NCI-H1417 treated with DMSO at 0.1 percent for 48 hours (cell line): ENCODE measurements at places on chromosomes 16 and 17.

DNA sequence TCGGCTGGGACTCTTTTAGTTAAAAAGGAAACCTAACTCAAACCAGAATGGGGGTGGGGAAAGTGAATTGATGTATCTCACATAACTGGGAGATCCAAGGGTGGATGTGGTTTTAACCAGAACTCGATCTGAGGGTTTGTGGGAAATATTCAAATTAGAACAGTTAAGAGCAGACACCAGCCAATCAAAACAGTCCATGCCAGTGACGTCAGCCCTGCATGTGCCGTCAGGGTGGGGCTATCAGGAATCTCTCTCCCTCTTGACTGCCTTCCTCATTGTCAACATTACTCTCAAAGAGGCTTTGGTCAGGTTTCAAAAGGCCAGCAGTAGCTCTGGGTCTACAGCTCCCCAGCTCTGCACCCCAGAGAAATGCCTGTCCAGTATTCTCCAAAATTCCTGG lies 94.2 kb upstream of the HSBP1 start:
- no peak for DNase-seq

DNA sequence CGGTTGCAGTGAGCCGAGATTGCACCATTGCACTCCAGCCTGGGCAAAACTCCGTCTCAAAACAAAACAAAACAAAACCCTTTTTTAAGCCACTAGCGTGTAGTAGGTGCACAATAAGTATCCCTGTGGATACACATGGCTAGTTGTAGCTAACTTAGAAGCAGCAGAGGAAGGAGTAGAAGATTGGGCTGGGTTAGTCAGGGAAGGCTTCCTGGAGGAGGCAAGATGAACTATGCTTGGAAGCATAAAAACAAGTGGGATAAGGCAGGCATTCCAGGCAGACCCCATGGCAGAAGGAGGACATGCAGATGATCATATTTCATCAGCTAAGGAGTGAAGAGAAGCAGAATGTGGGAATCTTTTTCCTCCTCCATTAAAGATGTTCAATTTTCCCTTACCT lies 83.4 kb downstream of the IRX5 start:
- DNase-seq: no peak

DNA sequence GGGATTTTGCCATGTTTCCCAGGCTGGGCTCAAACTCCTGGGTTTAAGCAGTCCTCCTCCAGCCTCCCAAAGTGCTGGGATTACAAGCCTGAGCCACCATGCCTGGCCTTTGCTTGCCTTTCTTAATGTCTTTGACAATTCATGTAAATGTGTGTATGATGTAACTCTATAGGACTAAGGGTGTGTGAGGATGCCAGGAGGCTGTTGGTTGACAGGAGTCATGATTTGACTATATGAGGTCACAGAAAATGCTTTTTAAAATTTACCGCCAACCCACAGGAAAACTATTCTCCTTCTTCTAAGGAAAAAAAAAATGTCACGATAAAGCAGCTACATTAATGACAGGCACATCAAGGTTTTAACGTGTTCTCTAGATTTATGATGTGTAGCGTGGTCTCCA lies 118.8 kb downstream of the WWOX start:
- DNase-seq: no peak

- DNase-seq: no peak
Observed at GRCh38 chr16:47064775-47065174, 79.0 kb downstream of the NETO2 start.

DNA sequence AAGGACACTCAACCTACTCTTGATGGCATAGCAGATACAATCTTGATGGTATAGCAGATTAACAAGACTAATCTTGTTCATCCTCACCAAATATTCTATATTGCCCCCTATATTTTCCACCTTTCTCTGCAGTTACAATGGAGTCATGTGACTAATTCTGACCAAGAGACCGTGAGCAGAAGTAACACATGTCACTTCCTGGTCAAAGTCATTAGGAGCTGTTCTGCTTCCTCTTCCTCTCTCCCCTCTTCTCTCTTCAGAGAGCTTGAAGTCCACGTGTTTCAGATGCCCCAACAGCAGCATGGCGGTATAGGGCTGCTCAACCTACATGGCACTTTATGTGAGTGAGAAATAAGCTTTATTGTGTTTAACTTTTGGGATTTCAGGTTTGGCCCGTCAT lies 55.3 kb upstream of the ERCC4 start:
- DNase-seq: no peak

- no peak for DNase-seq
Observed at GRCh38 chr16:28183484-28183883, 28.3 kb downstream of the XPO6 start.
